ENCODE measurements at places on chromosomes 11 and 22. TPM values are rescaled to one million over a fixed set of nuclear protein-coding genes. Genes with fewer than 3 reads are reported as not detected.
A peak's percentile ranks its signal among the peaks of the same experiment; 100 is the strongest.

DNA sequence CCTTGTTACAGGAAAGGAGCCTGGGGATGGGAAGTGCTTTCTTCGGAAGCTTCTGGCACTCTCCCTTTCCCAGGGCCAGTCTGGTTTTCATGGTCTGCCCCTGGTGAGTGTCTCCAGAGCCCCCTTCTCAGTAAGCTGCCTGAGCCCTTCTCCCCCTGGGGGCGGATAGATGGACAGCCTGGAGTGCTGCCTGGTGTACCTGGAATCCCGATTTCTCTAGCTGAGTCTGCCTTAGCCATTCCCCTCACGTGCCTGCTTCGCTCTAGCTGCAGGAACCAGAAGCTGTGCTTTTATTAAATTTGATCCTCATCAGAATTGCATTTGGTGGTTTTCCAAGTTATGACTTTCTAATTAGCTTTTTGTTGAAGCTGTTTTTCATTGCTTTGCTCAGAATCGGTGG lies 152.9 kb upstream of the NAV2 start:
- H3K4me3 ChIP-seq, result no peak overlapping the region
- no peak for DNase-seq
- H3K36me3 ChIP-seq, result no peaks in the 10 kb centered on the region
- H3K4me1 ChIP-seq, result peaks cover 21% of the 10 kb centered on the region
- H3K27ac ChIP-seq, result no peak overlapping the region

- H3K4me3 ChIP-seq, result no peak overlapping the region
- no peaks in the 10 kb centered on the region for H3K36me3 ChIP-seq
- no peak for DNase-seq
- no peak overlapping the region for H3K27ac ChIP-seq
- no peaks in the 10 kb centered on the region for H3K27me3 ChIP-seq
These were observed 1408.4 kb upstream of the TENM4 start for GRCh38 chr11:80849253-80849652.

OR4C16 gene
- not detected for total RNA-seq

DNA sequence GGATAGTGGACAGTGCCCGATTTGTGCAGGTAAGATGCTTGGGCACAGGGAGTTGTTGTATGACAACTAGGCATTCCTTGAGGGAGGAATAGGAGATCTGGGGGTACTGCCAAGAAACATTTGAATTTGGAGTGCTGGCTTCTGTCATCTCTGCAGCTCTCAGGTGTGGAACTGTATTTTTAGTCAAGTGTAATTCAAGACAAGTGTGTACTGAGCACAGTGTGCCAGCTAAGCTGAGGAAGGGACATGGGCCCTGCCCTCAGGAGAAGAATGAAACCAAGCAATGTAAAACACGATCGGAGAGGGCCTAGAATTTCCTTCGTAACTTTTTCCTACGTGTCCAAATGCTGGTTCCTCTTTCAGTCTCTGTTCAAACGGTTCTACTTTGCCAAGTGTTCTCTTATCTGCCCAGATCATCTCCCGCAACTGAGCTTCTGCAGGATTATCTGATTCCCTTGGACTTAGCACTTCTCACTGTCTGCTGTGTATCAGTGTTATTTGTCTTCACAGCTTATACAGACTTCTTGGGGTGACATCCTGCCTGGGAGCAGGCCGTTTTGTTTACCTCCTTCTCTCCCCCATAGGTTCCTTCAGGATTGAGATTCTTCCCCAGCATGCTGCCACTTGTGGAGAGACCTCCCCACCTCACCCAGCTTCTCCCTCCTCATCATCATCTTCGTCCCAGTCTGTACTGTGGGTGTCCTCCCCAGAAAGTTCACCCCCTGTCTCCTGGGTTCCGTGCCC lies 27.6 kb downstream of the ART5 start:
- peaks cover 21% of the 10 kb centered on the region for H3K4me1 ChIP-seq
- DNase-seq, result no peak
- H3K36me3 ChIP-seq, result no peaks in the 10 kb centered on the region
- no peaks in the 10 kb centered on the region for H3K27me3 ChIP-seq

DNA sequence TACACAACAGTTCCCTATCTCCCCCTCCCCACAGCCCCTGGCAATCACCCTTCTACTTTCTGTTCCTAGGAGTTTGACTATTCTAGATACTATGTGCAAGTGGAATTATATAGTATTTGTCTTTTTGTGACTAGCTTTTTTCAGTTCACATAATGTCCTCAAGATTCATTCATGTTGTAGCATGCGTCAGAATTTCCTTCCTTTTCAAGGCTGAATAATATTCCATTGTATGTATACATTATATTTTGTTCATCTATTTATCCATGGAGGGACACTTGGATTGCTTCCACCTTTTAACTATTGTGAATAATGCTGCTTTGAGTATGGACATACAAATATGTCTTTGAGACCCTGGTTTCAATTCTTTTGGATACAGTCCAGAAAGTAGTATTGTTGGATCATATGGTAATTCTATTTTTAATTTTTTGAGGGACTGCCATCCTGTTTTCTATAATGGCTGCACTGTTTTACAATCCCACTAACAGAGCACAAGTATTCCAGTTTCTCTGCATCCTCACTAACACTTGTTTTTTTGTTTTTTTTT lies 128.8 kb downstream of the ARHGAP42 start:
- H3K4me1 ChIP-seq, result no peaks in the 10 kb centered on the region
- H3K27ac ChIP-seq, result no peak overlapping the region
- H3K27me3 ChIP-seq, result no peaks in the 10 kb centered on the region
- no peak overlapping the region for H3K4me3 ChIP-seq

DNA sequence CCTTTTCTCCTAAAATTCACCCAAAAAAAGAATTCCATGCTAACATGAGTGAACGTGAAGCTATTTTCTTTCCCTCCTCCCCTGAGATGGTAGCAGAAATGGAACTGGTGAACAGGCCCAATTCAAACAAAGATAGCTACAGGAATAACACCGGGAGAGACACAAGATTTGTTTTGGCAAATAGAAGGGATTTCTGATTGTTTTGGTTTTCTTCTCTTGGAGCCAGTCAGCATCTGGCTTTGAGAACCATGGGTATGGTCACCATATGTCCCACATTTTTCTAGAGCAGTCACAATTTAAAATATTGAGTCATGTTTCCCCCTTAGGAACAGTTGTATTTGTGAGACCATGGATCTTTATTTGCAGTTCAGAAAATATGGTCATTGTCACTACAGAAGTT lies 214.1 kb downstream of the FAM76B start:
- no peaks in the 10 kb centered on the region for H3K4me1 ChIP-seq
- no peak for DNase-seq
- H3K27ac ChIP-seq, result no peak overlapping the region
- no peaks in the 10 kb centered on the region for H3K27me3 ChIP-seq

DNA sequence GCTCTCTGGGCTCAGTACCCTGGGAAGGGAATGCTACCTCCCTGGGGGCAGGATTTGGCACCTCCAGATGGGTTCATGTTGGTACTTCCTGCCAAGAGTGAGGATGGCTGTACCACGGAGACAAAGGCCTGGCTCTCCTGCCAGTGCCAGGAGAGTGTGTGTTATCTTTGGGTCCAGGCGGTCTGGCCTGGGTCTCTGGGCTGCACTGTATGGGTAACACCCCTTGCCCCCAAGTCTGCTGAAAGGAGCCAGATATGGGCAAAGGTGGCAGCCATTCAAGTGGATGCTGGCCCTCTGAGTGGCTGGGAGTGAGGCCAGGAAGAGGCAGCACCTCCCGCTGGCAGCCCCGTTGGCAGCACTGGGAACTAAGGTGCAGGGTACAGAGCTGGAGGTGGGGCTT lies 91.5 kb downstream of the NECTIN1 start:
- H3K4me3 ChIP-seq, result no peak overlapping the region
- H3K36me3 ChIP-seq, result no peaks in the 10 kb centered on the region
- peaks cover 8% of the 10 kb centered on the region for H3K27me3 ChIP-seq
- no peak for DNase-seq
- H3K27ac ChIP-seq, result no peak overlapping the region
- no peaks in the 10 kb centered on the region for H3K4me1 ChIP-seq

- no peaks in the 10 kb centered on the region for H3K4me1 ChIP-seq
- DNase-seq, result no peak
- H3K27ac ChIP-seq, result no peak overlapping the region
- no peaks in the 10 kb centered on the region for H3K36me3 ChIP-seq
- H3K27me3 ChIP-seq, result no peaks in the 10 kb centered on the region
These were observed 1038.1 kb downstream of the LRRC4C start for GRCh38 chr11:40421208-40421981.

CASP1 gene
- total RNA-seq, result 158 TPM

DNA sequence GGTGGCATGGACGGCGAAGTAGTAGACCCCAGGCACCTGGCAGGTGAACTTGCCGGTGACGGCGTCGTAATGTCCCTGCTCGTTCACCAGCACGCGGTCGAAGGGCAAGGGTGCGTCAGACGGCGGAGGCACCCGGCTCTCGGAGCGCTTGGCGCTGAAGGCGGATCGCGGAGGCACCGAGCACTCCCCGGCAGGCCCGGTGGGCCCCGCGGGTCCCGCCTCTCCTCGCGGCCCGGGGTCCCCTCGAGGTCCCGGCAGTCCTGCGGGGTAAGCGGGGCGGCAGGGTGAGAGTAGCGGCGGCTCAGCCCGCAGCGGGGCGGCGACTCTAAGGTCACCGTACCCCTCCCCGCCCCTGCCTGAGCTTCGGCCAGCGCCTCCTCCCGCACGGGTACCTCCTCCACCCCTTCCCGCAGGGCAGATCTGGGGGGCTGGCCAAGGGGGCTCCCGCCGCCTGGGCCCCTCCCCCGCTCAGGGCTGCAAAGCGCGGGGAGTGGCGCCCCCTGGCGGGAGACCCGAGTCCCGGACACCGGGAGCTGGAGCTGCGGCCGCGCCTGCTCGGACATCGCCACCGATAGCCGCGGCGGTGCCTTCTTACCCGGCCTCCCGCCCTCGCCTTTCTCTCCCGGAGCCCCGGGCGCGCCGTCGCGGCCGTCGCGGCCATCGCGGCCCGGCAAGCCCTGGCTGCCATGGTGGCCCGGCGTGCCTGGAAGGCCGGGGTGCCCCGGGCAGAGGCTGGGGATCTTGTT lies 921 bp downstream of the C1QTNF5 start:
- DNase-seq, result peak; percentile 81
- H3K36me3 ChIP-seq, result peaks cover 13% of the 10 kb centered on the region
- H3K27me3 ChIP-seq, result peaks cover 13% of the 10 kb centered on the region
- H3K27ac ChIP-seq, result peak overlapping the region; percentile 89
- peak overlapping the region; percentile 68 for H3K4me3 ChIP-seq

DNA sequence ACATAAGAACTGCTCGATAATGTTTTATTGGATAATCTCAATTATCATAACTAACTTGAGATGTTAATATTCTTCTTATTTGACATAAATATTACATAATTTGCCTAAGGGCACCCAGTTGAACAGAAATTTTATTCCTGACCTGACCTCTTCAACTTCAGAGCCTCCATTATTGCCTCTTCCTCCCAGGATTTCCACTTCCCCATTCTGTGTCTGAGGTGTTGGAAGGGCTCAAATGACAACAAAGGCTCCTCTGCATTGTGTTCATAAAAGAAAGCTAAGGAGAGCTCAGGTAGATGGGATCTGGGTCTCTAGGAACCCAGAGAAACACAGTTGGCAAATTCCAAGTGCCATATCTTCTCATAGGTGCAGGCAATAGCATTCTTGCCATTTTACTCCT lies 61.2 kb upstream of the ARHGAP20 start:
- H3K27me3 ChIP-seq, result no peaks in the 10 kb centered on the region
- H3K4me1 ChIP-seq, result peaks cover 30% of the 10 kb centered on the region
- no peaks in the 10 kb centered on the region for H3K36me3 ChIP-seq
- H3K27ac ChIP-seq, result no peak overlapping the region

DNAJB7 gene
- not detected for total RNA-seq

DNA sequence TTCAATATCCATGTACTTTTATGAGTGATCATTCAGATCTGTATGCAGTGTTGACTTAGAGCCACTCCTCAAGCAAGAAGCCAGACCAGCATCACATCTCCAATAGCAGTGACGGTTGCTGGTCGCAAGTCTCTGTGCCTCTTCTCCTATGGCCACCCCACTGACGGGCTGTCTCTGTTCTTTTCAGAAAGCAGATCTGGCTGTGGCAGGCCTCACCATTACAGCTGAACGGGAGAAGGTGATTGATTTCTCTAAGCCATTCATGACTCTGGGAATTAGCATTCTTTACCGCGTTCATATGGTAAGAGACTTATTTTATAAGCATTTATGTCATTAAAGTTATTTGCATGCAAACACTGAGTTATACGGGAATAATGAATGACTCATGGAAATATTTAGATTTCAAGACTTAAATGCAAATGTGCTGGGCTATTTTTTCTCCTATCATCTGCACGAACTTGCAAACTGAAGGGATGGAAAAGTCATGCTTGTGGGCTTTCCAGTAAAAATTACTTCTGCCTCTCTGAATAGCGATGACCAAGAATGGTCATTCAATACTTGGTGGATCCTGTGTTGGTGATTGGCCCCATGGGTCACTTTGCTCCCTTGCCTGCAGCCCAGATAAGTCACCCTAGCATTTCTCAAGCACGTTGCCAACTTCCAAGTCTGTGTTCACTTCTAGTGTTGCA lies 83.6 kb upstream of the TBCEL start:
- no peak overlapping the region for H3K27ac ChIP-seq
- no peaks in the 10 kb centered on the region for H3K4me1 ChIP-seq
- H3K36me3 ChIP-seq, result no peaks in the 10 kb centered on the region
- no peak overlapping the region for H3K4me3 ChIP-seq
- DNase-seq, result no peak

CARNS1 gene
- 0.71 TPM for total RNA-seq

GRCh38 chr11:26994631-26995095 lies 751 bp downstream of the FIBIN start:
- H3K27ac ChIP-seq, result peak overlapping the region; percentile 80
- DNase-seq, result peak; percentile 41
- no peaks in the 10 kb centered on the region for H3K4me1 ChIP-seq
- no peaks in the 10 kb centered on the region for H3K36me3 ChIP-seq
- no peaks in the 10 kb centered on the region for H3K27me3 ChIP-seq
- peak overlapping the region; percentile 54 for H3K4me3 ChIP-seq
